Umbilical cord (tissue), 2 donors: ENCODE measurements at places on chromosomes 3 and 15. TPM values are rescaled to one million over a fixed set of nuclear protein-coding genes. Genes with fewer than 3 reads are reported as not detected.

- no peak for DNase-seq
Observed at GRCh38 chr3:194945508-194945907, 259.8 kb downstream of the FAM43A start.

- DNase-seq, result no peak
Observed at GRCh38 chr3:31412832-31413231, 119.9 kb upstream of the STT3B start.

DNA sequence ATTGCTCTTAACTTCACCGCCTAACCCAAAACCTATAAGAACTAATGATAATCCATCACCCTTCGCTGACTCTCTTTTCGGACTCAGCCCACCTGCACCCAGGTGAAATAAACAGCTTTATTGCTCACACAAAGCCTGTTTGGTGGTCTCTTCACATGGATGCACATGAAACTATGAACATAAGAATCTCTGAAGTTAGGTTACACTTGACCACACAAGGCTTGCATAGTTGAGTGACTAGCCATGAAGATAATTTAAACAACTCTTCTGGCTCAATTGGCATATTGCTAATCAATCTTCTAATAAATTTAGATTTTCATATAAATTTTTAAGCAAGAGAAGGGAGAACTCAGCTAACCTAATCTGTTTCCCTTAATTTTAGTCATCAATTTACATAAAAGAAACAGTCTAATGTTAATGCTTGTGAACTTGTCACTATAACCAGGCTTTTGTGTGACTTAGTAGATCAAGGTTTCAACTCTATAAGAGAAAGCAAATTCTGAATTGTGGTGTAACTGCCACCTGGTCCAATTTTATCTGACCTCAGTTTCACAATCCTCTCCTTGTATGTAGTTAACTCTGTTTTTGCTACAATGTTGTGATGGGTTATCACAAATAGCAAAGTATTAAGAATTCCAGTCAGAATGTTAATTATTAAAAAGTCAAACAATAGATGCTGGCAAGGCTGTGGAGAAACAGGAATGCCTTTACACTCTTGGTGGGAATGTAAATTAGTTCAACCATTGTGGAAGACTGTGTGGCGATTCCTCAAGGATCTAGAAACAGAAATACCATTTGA, 82.0 kb downstream of the HHLA2 start:
- no peak for DNase-seq

GOLGA6D gene
- 1.9 TPM for total RNA-seq

DNA sequence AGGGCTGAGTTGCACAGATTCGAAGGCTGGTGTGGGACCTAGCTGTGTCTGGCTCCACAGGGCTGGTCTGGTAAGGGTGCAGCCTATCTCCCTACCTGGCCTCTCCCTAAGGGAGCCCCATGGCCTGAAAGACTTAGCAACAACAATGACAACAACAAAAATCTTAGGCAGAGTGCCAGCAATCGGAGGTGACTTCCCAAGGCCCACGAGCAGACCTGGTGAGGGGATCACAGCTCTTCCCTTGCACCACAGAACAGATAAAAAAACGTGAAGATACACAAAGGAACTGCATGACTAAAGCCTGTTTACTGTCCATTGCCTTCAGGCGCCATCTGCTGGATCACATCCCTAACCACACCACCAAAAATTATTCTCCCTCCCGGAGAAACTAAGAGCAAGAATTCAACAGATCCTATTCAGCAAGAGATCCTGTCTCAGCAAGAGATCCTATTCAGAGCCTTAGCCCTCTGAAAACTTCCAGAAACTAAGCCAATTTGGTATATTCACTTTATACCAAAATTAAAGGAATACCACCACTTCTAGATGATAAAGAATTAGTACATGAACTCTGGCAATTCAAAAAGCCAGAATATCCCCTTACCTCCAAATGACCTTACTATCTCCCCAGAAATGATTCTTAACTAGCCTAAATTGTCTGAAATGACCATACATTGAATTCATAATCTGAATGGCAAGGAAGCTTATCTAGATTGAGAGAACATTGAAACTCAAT, 24.1 kb upstream of the OR5K4 start:
- peak; percentile 56 for DNase-seq

DNA sequence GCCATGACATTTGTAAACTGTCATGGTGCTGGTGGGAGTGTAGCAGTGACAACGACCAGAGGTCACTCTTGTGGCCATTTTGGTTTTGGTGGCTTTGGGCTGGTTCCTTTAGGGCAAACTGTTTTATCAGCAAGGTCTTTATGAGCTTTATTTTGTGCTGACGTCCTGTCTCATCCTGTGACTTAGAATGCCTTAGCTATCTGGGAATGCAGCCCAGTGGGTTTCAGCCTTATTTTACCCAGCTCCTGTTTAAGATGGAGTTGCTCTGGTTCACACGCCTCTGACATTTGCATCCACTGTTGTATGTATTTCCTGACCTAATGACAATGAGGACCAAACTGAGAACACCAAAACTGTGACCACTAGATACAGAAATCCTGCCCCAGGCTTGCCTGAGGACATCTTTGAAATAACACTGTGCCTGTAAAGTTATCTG, 37.6 kb downstream of the RAB8B start:
- no peak for DNase-seq

DNA sequence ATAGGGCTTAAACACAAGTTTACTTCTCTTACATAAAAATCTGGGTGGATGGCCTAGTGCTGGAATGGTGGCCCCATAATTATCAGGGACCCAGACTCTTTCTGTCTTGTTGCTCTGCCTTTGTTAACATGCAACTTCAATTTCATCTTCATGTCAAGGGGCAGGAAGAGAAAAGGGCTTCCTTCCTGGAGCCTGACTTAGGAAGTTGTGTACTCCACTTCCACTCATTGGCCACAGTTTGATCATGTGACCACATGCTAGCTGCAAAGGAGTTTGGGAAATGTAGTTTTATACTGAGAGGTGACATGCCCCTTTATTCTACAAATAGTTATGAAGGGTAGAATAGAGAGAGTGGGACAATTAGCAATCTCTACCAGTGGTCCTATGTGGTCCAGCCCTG, 39.3 kb downstream of the RHCG start:
- DNase-seq, result no peak

GRCh38 chr3:87607234-87607633, 330.9 kb upstream of the POU1F1 start:
- no peak for DNase-seq

CLEC3B gene
- 18.3 TPM for total RNA-seq

- no peak for DNase-seq
Observed at GRCh38 chr3:49607105-49607591, 52.9 kb downstream of the BSN start.

GRCh38 chr3:129502641-129503408, 25.6 kb upstream of the RHO start:
- DNase-seq, result no peak

GRCh38 chr3:125220183-125220582, 7.6 kb upstream of the SLC12A8 start:
- DNase-seq, result no peak

ITIH1 gene
- total RNA-seq, result 1.2 TPM

DNA sequence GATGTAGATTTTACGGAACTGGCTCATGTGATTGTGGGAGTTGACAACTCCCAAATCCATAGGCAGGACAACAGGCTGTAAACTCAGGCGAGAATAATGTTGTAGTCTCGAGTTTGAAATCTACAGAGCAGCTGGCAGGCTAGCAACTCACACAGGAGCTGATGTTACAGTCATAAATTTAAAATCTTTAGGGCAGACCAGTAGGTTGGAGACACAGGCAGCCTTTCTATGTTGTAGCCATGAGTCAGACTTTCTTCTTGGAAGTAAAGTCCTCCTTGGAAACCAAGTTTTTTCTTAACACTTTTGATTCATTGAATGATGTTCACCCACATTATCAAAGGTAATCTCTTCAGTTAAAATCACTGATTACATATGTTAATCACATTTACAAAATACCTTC, 89.1 kb upstream of the ALCAM start:
- no peak for DNase-seq

GRCh38 chr15:99163271-99164062, 58.6 kb downstream of the SYNM start:
- DNase-seq, result no peak

ANKUB1 gene
- 40.9 TPM for total RNA-seq

- no peak for DNase-seq
Observed at GRCh38 chr3:64070704-64071103, 47.4 kb upstream of the PSMD6 start.

GRCh38 chr15:87744815-87745214, 511.7 kb downstream of the NTRK3 start:
- no peak for DNase-seq

DNA sequence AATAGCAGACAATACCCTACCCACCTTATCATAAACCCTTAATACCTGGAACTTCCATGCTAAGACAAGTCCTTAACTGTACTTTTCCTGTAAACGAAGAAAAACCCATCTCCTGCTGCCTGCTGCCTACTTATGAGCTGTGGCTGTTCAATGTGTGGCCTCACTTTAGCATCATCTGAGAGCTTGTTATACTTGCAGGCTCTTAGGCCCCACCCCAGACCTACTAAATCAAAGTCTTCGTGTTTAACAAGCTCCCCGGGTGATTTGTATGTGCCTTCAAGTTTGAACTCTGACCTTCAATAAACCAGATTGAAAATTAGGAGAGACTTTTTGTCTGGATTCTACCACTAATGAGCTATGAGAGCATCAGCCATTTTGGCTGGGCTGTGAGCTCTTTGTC, 29.3 kb downstream of the TMEM41A start:
- no peak for DNase-seq

GRCh38 chr3:25306066-25306465, 122.0 kb upstream of the RARB start:
- DNase-seq, result no peak

GRCh38 chr15:67138891-67139855, 73.8 kb downstream of the SMAD3 start:
- peak; percentile 79 for DNase-seq

GRCh38 chr3:32457971-32458471, 44.6 kb downstream of the CMTM6 start:
- DNase-seq, result peak; percentile 34

GRCh38 chr3:126320517-126321293, 36.5 kb downstream of the KLF15 start:
- no peak for DNase-seq

SCAANT1 gene
- not detected for total RNA-seq

- no peak for DNase-seq
Observed at GRCh38 chr3:100099621-100100020, 14.7 kb downstream of the FILIP1L start.

- DNase-seq, result no peak
Observed at GRCh38 chr15:39453620-39454019, 127.3 kb upstream of the THBS1 start.

GRCh38 chr3:156448300-156448699, 106.6 kb downstream of the SSR3 start:
- no peak for DNase-seq

ZKSCAN7 gene
- total RNA-seq, result 6.7 TPM

GRCh38 chr3:172201870-172202236, 162.5 kb downstream of the FNDC3B start:
- DNase-seq, result peak; percentile 95

PLSCR5 gene
- 6.0 TPM for total RNA-seq

OXTR gene
- 57.5 TPM for total RNA-seq

GCNT3 gene
- 25.0 TPM for total RNA-seq

HTD2 gene
- 1.7 TPM for total RNA-seq

DNA sequence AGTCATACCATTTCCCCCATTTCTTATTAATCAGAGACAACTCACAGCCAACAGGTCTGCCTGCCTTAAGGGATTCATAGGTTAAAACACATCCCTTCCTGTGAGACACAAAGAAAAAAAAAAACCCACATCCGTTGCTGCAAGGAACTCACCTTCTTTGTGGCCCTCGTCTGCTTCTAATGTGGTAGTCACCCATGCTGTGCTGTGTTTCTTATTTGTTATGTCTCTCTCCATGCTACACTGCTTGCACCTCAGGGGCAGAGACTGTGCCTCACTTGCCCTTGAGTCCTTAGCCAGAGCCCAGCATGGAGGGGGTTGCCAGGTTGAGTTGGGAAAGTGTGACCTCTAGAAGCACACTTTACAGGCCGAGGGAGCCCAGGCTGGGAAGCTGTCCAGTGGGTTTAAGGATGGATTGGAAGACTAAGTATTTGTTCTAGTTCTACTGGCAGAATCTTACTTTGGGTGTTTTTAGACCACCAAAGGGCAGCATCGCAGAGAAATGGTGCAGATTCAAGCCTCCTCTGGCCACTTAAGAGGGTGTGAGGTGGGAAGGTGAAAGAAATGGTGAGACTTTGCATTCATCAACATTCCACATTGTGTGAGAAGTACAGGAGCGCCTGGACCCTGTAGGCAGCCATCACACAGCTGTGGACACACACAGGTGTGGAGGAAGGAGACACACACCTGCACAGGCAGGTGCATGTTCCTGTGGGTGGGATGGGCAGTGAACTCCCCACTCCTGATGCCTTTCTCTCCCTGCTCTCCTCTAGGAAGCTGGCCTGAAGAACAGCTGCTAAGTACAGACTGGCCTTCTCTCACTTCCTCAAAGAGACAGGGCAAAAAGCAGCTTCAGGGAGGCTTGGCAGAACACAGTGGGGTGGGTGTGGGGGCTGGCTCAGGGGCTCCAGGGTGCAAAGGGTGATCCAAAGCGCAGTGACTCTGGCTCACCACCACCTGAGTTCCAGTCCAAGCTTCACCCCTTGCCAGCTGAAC, 48.8 kb downstream of the GLB1 start:
- DNase-seq, result no peak

- DNase-seq, result no peak
Observed at GRCh38 chr3:131975047-131975446, 59.8 kb downstream of the CPNE4 start.

PCNP gene
- 141 TPM for total RNA-seq

DUOX2 gene
- 1.2 TPM for total RNA-seq

SKOR1 gene
- 0.96 TPM for total RNA-seq

- DNase-seq, result no peak
Observed at GRCh38 chr3:196749125-196749524, 9.5 kb downstream of the PAK2 start.

TXNRD3 gene
- total RNA-seq, result 19.3 TPM

GRCh38 chr15:61138156-61138555, 90.9 kb downstream of the RORA start:
- no peak for DNase-seq

- no peak for DNase-seq
Observed at GRCh38 chr15:63243101-63243500, 34.3 kb upstream of the APH1B start.

DNA sequence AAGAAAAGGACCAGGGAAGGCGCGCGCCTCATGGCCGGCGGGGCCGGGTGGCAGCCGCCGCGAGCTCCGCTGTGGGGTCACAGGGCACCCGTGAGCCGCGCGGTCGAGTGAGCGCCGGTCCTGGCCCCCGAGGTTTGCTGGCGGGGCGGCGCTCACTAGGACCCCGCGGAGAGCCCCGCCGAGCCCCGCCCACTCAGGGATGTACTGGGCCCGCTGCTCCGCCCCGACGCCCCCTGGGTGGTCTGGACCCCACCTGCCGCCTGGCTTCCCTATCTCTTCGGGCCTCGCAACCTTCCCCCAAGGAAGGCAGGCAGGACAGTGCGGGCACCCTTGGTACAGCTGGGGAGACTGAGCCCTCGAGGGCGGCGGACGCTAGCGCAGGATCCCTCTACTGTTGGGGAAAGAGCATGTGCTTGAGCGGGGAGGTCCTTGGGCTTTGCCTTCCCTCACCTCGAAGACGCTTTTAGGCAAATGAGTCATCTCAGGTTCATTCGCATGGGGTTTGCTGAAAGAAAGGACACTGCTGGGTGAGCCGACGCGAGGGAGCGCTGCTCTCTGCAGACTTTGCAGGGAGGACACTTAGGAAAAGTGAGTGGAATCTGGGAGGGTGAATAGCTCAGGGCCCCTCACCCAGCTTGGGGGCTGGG, at the start of gene CHRNB4:
Gene CHRNB4, minus strand, starts transcription at position 109 of the 647 bp plus-strand sequence. Its CDS starts 77 bp downstream, at position 32.
- DNase-seq, result peak; percentile 29

- DNase-seq, result no peak
Observed at GRCh38 chr3:103937094-103937493, 1429.6 kb upstream of the ALCAM start.

TICRR gene
- 1.2 TPM for total RNA-seq
